Mesenchymal stem cell (in vitro differentiated cells and primary cell): ENCODE measurements at places on chromosomes 5 and 9.

- H3K4me1 ChIP-seq = peaks cover 13% of the 10 kb centered on the region
- no peak overlapping the region for H3K4me3 ChIP-seq
- peak overlapping the region; percentile 82 for H3K27ac ChIP-seq
- H3K36me3 ChIP-seq = no peaks in the 10 kb centered on the region
- no peaks in the 10 kb centered on the region for H3K27me3 ChIP-seq
Measured at GRCh38 chr5:148966348-148966747, 96.5 kb downstream of the SH3TC2 start.

GRCh38 chr9:133129001-133129795 is 8.2 kb upstream of the RALGDS start:
- H3K4me3 ChIP-seq = no peak overlapping the region
- peaks cover 46% of the 10 kb centered on the region for H3K4me1 ChIP-seq
- no peaks in the 10 kb centered on the region for H3K27me3 ChIP-seq
- H3K27ac ChIP-seq = no peak overlapping the region

DNA sequence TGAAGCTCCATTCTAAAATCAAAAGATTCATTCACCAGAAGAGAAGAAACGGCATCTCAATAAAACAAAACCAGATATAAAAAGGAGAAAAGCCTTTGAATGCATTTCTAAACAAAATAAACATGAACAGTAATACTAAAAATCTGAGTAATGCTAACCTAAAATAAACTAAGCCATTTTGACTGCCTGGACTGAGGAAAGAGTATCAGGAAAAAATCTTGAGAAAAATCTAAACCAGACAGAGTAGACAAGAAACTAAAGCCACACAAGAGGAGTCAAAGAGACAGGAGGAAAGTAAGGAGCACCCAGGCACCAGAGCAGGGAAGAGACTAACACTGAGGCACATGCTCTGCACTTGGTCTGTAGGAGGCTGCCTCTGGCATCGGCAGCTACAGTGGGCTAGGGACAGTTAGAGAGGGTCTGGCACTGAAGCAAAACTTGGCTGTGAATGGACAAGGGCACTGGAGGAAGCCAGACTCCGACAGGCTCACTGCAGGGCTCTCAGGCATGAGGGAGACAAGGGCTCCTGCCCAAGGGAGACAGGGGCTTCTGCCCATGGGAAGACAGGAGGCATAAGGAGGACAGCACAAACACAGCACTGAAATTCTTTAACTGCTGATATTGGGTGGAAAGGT is 50.2 kb downstream of the DROSHA start:
- no peak overlapping the region for H3K27ac ChIP-seq
- H3K4me3 ChIP-seq = no peak overlapping the region
- H3K4me1 ChIP-seq = no peaks in the 10 kb centered on the region
- no peaks in the 10 kb centered on the region for H3K27me3 ChIP-seq

DNA sequence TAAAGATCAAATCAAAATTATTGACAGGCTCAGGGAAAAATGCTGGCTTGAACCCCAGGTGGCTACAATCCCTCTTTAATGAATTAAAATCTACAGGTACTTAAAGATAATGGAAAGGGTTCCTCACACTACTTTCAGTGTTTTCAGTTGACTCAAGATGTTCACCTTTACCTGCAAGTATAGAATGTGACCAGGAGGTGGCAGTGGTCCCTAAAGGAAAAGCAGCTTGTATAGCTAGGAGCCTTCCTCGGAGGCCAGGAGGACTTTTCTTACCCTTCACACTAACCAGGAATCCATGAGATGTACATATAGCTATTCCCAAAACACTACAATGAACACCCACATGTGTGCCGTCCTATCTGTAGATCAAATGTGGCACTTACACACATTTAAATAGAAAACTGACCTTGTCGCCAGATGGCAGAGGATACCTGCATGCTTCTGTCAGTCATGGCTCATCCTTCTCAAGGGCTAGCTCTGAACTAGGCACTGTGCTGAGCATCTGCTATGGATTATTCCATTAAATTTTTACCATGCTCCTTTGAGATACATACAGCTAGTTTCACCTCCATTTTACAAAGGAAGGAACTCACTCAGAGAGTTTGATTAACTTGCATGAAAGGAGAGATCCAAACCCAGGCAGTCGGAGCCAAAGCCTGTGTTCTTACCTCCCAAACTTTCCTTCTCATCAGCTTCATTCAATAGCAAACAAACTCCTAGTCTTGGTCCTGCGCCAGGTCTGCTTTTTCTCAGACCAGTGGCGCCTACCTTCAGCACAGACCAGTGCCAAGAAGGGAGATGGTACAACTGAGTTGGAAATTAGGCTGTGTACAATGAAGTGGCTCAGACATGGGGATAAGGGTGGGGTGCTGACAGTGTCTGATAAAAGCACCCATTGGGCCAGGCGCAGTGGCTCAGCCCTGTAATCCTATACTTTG is 24.5 kb downstream of the C9orf152 start:
- H3K4me1 ChIP-seq = no peaks in the 10 kb centered on the region
- H3K27ac ChIP-seq = no peak overlapping the region
- H3K4me3 ChIP-seq = no peak overlapping the region

DNA sequence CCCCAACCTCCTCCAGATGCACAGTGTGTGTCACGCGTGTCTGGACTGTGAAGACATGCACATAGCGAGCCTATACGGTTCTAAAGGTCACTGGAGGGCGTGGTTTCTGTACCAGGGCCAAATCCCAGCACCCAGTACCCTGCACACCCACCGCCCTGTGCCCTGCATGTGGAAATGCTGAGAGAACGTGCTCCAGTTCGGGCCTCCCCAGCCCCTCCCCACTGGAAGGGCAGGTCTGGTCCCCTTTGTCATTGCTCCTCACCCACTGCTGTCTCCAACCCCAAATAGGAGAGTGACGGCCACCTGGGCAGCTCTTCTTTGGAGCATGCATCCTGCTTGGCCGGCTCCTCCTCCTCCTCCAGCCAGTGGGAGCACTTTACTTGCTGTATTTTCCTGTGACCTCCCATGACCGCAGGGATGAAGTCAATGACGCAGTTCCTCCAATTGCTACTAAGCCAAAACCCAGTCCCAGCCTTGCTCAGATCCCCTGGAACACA is 116.7 kb downstream of the WNK2 start:
- H3K4me1 ChIP-seq = no peaks in the 10 kb centered on the region
- H3K27me3 ChIP-seq = peaks cover 19% of the 10 kb centered on the region
- no peak overlapping the region for H3K27ac ChIP-seq
- H3K36me3 ChIP-seq = no peaks in the 10 kb centered on the region
- H3K4me3 ChIP-seq = no peak overlapping the region

- no peak overlapping the region for H3K27ac ChIP-seq
- DNase-seq = peak; percentile 6
- no peaks in the 10 kb centered on the region for H3K4me1 ChIP-seq
Measured at GRCh38 chr5:39577529-39577928, 152.7 kb upstream of the DAB2 start.

GRCh38 chr9:134385915-134386314 is 59.7 kb downstream of the RXRA start:
- no peak overlapping the region for H3K27ac ChIP-seq
- DNase-seq = no peak
- H3K36me3 ChIP-seq = no peaks in the 10 kb centered on the region
- H3K4me1 ChIP-seq = peaks cover 64% of the 10 kb centered on the region

GRCh38 chr9:120942186-120943001 is 15.8 kb upstream of the TRAF1 start:
- H3K36me3 ChIP-seq = no peaks in the 10 kb centered on the region
- peaks cover 11% of the 10 kb centered on the region for H3K4me1 ChIP-seq
- H3K27me3 ChIP-seq = no peaks in the 10 kb centered on the region
- no peak overlapping the region for H3K4me3 ChIP-seq
- H3K27ac ChIP-seq = no peak overlapping the region

- DNase-seq = no peak
- H3K27ac ChIP-seq = no peak overlapping the region
- H3K36me3 ChIP-seq = peaks cover 7% of the 10 kb centered on the region
- H3K4me3 ChIP-seq = no peak overlapping the region
- no peaks in the 10 kb centered on the region for H3K4me1 ChIP-seq
- no peaks in the 10 kb centered on the region for H3K27me3 ChIP-seq
Measured at GRCh38 chr9:123851851-123852250, 78.1 kb downstream of the DENND1A start.

GRCh38 chr9:120692901-120693699 is 21.2 kb downstream of the MEGF9 start:
- H3K27me3 ChIP-seq = no peaks in the 10 kb centered on the region
- H3K4me1 ChIP-seq = peaks cover 3% of the 10 kb centered on the region
- no peak overlapping the region for H3K4me3 ChIP-seq
- H3K36me3 ChIP-seq = no peaks in the 10 kb centered on the region
- peak; percentile 72 for DNase-seq

DNA sequence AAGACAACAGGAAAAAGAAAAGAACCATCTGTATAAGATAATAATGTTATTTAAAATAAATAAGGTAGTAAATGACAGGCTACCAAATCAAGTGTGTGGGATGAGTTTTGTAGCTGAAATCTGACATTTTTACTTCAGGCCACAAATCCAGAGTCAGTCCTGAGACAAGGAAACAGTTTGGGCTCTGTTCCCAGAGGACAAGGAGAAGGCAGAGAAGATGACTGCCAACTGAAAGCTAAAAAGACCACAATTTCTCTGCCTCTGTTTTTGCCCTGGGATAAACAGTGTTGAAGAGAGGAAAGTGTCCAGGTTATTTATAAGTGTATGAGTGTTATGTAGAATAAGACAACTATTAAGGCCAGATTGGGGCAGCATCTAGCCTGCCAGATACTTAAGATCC is 180.5 kb downstream of the NFIB start:
- no peaks in the 10 kb centered on the region for H3K27me3 ChIP-seq
- H3K4me1 ChIP-seq = no peaks in the 10 kb centered on the region
- no peak overlapping the region for H3K4me3 ChIP-seq
- H3K36me3 ChIP-seq = no peaks in the 10 kb centered on the region

GRCh38 chr9:89036891-89037290 is 45.6 kb downstream of the S1PR3 start:
- H3K4me3 ChIP-seq = no peak overlapping the region
- H3K4me1 ChIP-seq = no peaks in the 10 kb centered on the region
- DNase-seq = no peak
- H3K27ac ChIP-seq = no peak overlapping the region
- H3K36me3 ChIP-seq = peaks cover 5% of the 10 kb centered on the region

GRCh38 chr9:136673975-136674785 is 11.5 kb downstream of the EGFL7 start:
- H3K4me1 ChIP-seq = peaks cover 54% of the 10 kb centered on the region
- no peaks in the 10 kb centered on the region for H3K27me3 ChIP-seq

DNA sequence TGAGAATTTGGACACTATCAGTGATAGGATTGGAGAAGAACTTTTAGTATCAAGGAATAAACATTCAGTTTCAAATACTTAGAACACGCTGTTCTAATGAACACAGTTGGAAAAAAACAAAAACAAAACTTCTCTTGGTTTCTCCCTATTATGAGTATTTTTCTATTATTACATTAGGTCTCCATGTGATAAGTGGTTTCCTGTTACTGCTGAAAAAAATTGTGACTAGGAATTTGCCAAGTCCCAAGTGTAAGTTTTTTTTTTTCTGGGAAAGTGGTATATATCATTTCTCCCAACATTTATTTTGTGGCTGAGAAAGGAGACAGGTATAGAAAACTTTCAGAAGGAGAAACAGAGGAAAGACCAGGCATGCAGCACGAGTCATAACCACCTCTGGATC is 41.1 kb downstream of the PCSK1 start:
- no peak overlapping the region for H3K4me3 ChIP-seq
- H3K27me3 ChIP-seq = no peaks in the 10 kb centered on the region
- no peak overlapping the region for H3K27ac ChIP-seq
- H3K36me3 ChIP-seq = peaks cover 4% of the 10 kb centered on the region
- no peaks in the 10 kb centered on the region for H3K4me1 ChIP-seq

GRCh38 chr5:138245717-138246116 is 28.7 kb downstream of the GFRA3 start:
- no peaks in the 10 kb centered on the region for H3K36me3 ChIP-seq
- H3K27me3 ChIP-seq = peaks cover 59% of the 10 kb centered on the region
- no peak for DNase-seq
- H3K4me3 ChIP-seq = no peak overlapping the region
- H3K27ac ChIP-seq = no peak overlapping the region
- peaks cover 9% of the 10 kb centered on the region for H3K4me1 ChIP-seq

GRCh38 chr5:76329346-76329745 is 73.7 kb upstream of the IQGAP2 start:
- H3K27me3 ChIP-seq = peaks cover 44% of the 10 kb centered on the region
- no peak for DNase-seq
- no peak overlapping the region for H3K4me3 ChIP-seq
- H3K4me1 ChIP-seq = peaks cover 4% of the 10 kb centered on the region

DNA sequence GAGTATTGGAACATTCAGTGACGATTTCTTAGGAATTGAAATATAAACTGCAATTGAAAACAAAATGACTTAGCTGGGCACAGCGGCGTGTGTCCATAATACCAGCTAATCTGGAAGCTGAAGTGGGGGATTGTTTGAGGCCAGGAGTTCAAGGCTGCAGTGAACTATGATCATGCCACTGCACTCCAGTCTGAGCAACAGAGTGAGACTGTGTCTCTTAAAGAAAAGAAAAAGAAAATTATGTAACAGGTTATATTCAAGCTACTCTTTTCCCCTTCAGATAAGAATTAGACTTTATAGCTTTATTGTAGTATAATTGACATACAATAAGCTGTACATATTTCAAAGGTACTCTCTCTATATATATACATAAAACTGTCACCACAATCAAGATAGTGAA is 6.4 kb downstream of the SLC26A2 start:
- H3K4me3 ChIP-seq = no peak overlapping the region
- no peak for DNase-seq
- H3K36me3 ChIP-seq = no peaks in the 10 kb centered on the region
- no peaks in the 10 kb centered on the region for H3K27me3 ChIP-seq

- peaks cover 9% of the 10 kb centered on the region for H3K4me1 ChIP-seq
- DNase-seq = peak; percentile 92
- peak overlapping the region; percentile 28 for H3K4me3 ChIP-seq
- H3K36me3 ChIP-seq = peaks cover 7% of the 10 kb centered on the region
- peak overlapping the region; percentile 58 for H3K27ac ChIP-seq
- H3K27me3 ChIP-seq = no peaks in the 10 kb centered on the region
Measured at GRCh38 chr9:116377179-116377798, 223.7 kb downstream of the PAPPA start.
